ENCODE measurements at places on chromosomes 3 and 15.

GRCh38 chr3:71707595-71707994, 17.6 kb downstream of the EIF4E3 start:
- no peak for DNase-seq

DNA sequence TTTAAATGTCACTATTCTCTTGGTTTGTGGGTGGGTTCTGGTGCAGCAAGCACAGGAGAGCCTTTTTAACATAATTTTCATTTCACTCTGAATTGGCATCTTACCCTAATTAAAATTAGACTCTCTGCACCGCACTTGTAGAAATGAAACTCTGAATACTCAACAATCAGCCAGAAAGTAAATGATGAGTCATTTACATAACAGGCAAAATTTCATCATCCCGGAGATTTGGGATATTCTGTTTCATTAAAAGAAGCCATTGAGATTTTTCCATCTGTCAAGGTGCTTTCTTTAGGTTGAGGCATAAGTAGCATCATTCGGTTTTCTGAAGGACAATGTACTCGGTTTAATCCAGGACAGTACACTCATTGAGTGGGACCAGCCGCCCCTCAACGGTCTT, 111.0 kb downstream of the RFTN1 start:
- DNase-seq = no peak

- no peak for DNase-seq
Measured at GRCh38 chr3:7518456-7518855, 657.5 kb downstream of the GRM7 start.

- no peak for DNase-seq
Measured at GRCh38 chr15:35495080-35495479, 50.9 kb downstream of the DPH6 start.

- no peak for DNase-seq
Measured at GRCh38 chr3:172040981-172041963, 1.9 kb downstream of the FNDC3B start.

GRCh38 chr3:51585871-51586270, 47.4 kb downstream of the RAD54L2 start:
- DNase-seq = no peak

- DNase-seq = no peak
Measured at GRCh38 chr15:40310001-40310959, 2.5 kb upstream of the PLCB2 start.

DNA sequence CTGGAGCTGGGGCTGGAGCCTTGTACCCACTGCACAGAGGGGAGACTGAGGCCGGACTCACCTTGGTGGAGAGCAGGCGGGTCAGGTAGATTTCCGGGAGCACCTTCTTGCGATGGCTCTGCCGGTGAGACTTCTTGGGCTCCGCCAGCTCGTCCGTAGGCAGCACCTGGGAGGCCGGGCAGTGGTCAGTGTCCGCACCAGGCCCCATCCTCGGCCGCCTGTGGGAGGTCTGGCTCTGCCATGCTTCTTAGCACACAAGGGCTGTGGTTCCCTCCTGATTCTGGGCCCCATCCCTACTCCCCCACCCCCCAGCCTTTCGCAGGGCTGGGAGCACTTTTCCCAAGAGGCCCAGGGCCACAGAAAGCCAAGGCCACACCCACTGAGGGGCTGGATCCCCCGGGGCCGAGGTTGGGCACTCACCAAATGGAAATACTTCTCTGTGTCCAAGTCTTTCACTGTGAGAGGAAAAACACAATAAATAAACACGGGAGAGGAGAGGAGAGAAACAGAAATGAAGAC, 17.4 kb downstream of the H1-8 start:
- no peak for DNase-seq

DNA sequence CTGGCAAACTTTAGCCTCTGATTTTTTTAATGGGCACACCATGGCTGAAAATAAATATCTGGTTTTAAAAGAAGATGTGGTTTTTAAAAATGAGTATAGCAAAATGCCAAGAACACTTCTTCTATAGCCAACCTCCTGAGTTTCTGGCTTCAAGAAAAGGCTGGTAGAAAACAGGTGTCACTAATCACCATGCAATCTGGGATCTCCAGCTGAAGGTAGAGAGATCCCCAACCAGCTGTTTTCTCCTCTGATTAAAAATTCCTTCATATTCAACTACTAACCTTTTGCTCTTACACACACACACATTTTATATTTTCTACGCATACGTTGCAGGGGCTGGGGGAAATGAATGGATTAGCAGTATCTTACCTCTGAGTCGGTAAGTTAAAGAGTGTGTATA, 279.6 kb upstream of the ROBO2 start:
- DNase-seq = no peak

DNA sequence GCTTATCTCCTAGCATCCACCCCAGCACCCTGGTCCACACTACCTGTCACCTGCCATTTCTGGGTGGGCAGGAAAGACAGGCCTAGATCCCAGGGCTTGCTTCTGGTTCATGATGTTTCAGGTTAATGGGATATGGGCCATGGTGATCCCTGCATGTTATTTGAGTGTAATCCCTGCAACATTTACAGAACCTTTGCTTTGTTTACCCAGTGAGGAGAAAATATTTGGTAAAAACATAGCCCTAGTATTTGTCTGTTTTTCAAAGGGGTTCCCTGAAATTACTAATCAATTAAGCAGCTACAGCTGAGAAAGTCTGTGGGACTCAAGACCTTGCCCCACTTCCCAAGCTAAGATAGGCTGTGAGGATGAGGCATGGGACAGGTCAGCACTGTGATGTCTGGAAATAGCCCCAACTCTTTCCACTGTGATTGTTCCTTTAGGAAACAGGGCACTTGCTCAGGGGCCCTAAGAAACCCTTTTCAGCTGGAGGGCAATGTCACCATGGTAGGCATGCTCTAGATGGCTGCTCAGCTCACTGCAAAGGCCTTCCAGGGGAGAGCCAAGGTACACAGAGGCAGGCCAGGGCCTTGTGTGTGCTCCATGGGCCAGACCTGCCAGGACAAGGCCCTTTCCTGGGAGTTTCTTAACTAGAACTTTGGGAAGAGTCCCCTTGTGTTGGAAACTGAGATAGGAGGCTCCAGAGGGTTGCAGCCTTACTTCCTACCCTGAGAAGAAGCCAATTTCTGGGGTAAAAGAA, 11.1 kb downstream of the TRANK1 start:
- no peak for DNase-seq

DNA sequence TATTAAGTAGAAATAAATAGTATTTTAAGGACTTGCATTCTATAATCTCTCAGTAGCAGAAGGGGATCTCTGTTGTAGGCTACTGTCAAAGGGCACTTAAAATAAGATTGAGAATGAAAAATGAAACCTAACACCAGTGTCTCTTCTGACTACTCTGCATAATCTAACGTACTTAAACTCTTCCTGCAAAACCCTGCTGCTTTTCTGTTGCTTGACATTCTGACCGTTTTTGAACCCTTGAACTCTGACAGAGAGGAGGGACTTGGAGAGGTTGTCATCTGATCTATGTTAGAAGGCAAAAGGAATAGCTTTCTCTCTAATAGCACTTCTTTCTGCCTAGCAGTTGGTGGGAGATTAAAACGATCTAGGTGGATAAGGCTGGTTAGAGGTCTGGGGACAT, 204.6 kb downstream of the ZIC1 start:
- DNase-seq = no peak

- DNase-seq = no peak
Measured at GRCh38 chr3:14941871-14942270, 5.5 kb upstream of the NR2C2 start.

DNA sequence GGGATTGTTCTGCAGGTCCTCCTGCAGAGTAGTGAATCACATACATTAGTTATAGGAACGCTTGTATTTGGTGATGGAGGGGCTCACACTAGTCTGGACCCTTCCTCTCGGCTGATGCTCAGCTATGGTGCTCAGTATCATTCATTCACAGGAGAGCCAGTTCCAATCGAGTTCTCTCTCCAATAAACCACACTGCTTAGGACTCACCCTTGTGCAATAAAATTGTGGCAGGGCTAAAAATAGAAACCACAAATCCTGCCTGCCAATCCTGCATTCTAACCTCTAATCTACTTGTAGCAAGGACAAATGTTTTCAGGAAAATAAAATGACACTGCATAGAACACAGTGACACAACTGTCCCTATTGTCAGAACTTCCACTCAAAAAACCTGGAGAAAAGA, 138.4 kb upstream of the TBL1XR1 start:
- no peak for DNase-seq

Data from forelimb muscle (tissue), 1 donor.